MV-4-11 (cell line): ENCODE measurements at places on chromosomes 16 and 17.

DNA sequence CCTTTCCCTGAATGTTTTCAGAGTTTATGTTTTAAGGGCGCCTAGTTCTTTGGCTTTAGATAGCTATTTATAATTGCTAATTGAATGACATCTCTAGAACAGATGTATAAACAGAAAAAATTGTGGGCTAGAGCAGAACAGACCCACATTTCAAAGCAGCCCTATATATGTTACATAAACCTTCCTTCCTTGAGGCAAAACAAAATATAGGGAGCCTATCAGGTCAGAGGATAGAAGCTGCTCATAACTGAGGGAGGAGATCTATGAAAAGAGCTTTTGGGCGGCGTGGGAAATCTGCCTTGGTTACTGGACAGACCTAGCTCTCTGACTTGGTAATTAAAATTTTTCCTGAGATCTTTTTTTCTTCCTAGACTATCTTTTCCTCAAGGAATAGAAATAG, 68.4 kb downstream of the SPAG9 start:
- no peak for DNase-seq

- no peak for DNase-seq
These were observed 1.3 kb downstream of the ZNF652 start for GRCh38 chr17:49360796-49361128.

DNA sequence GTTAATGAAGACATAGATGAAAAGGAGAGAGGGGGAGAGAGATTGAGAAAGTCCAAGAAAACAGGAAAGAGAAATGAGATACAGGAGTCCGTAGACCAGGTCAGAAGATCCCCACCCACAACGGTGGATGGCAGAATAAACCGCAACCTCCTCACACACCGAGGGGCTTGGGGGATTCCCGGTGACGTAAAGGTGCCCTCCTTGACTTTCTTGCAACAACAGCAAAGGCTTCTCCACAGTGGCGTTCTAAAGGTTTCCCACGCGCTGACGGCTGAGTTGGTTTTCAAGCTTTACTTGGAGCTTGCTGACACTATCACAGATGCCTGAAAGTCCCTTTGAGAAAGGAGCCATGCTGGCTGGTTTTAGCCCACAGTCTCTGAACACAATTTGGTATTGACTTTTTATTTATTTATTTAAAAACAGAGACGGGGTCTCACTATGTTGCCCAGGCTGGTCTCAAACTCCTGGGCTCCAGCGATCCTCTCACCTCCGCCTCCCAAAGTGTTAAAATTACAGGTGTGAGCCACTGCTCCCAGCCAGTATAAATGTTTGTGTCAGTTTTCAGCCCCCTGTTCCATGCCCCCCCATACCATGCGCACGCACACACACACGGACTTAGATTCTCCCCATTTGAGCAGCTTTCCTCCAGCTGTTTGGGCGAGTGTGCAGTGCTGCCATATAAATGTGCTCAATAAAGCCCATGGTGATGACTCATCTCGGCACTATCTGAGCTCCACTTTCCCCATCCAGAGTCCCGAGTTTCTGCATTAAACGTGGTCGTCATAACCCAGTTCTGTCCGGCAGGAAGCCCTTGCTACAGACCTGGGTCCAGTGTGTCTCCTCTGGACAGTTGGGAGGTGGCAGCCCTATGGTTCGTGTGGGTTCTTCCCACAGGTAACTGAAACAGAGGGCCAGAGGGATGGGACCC, 33.0 kb upstream of the SEC14L1 start:
- peak; percentile 4 for DNase-seq

- no peak for DNase-seq
These were observed 123.0 kb downstream of the C16orf95 start for GRCh38 chr16:87194172-87194571.

DNA sequence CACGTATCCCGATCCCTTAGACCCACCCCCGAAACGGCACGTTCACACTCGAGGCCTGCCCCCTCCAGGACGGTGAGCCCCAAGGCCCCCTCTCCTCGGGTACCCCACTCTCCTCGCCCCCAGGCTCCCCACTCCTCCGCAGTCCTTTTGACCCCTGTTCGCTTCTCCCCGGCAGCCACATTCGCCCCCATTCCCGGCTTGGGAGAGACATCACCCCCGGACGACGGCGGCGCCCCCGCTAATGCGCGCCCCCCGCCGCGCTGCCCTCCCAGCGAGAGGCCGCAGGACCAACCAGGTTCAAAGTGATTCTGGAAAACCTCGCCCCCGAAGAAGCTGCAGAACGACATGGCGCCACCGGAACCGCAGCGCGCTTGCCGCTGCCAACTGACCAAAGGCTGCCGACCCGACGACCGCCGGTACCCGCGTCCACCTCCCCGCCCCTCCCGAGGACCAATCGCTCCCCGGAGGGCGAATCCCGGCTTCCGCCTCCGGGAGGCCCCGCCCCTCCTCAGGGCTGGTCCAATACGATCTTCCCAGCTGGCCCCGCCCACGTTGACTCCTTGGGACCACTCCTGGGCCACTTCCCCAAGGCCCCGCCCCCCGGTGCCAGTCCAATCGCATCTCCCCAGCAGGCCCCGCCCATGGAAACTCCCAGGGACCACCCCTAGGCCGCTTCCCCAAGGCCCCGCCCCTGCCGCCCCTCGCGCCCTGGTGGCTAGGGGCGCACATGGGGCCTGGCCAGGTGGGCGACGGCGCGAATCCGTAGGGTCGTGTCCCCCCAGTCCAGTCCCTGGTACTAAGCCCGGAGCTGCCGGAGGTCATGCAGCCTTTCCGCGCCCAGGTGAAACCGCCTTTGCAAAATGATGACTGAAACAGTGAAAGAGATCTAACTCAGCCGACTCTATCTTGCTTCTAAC, at the start of gene MSRB1:
TSS of gene MSRB1 (minus strand) at position 390 of the 917 bp plus-strand sequence. CDS start at position 347, 43 bp downstream.
- DNase-seq = peak; percentile 98

DNA sequence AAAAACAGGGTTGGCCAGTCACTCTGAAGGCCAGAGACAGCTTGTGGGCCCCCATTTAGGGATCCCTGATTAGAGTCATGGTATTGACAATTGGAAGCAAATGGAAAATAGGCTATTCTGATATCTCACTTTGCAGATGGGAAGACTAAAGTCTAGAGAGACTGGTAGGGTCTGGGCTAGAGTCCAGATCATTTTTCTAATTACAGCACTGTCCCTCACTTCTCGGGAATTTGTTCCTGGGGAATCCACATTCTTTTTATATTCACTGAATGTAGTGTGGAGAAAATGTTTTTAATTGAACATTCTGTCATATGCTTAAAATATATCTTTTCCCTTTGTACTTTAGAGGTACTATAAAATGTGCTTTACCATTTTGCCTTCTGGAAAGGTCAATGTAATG, 1.1 kb downstream of the KATNIP start:
- DNase-seq = no peak

GRCh38 chr17:34474706-34475105, 104.7 kb upstream of the TMEM132E start:
- DNase-seq = no peak

- no peak for DNase-seq
These were observed 4.5 kb upstream of the PRDM7 start for GRCh38 chr16:90081606-90081970.

DNA sequence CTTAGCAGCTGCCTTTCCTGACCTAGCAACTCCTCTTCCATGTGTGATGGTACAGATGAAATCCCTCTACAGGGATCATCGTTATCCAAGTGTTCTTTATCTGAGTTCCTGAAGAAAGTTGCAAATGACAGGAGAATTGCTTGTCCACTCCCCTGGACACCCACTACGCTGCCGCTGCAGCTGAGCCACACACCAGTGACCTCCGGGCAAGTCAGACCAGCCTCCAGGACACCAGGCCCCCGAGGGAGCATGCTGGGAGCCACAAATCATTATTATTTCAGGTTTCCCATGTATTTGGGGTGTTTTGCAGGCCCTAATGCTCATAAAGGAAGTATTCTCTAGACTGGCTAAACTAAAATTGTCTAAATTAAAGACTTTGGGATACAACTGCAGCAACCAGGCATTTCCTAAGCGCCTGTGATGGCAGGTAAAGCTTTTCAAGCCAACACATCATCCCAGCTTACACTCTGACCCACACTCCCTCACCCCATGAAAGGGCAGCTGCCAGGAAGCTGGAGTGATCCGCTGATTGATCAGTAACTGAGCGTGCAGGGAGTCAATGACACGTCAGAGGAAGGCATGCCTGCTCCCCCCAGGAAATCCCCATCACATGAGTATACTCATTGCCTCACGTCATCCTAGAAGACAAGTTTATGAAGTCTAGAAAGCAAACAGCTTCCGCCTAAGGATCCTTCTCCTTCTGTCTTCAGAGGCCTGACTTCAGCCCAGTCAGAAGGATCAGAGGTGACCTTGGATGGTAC, 14.4 kb downstream of the FA2H start:
- no peak for DNase-seq

GRCh38 chr17:47735139-47735464, 2.1 kb downstream of the TBX21 start:
- no peak for DNase-seq

- DNase-seq = no peak
These were observed 1.5 kb downstream of the ESRP2 start for GRCh38 chr16:68234188-68235107.

DNA sequence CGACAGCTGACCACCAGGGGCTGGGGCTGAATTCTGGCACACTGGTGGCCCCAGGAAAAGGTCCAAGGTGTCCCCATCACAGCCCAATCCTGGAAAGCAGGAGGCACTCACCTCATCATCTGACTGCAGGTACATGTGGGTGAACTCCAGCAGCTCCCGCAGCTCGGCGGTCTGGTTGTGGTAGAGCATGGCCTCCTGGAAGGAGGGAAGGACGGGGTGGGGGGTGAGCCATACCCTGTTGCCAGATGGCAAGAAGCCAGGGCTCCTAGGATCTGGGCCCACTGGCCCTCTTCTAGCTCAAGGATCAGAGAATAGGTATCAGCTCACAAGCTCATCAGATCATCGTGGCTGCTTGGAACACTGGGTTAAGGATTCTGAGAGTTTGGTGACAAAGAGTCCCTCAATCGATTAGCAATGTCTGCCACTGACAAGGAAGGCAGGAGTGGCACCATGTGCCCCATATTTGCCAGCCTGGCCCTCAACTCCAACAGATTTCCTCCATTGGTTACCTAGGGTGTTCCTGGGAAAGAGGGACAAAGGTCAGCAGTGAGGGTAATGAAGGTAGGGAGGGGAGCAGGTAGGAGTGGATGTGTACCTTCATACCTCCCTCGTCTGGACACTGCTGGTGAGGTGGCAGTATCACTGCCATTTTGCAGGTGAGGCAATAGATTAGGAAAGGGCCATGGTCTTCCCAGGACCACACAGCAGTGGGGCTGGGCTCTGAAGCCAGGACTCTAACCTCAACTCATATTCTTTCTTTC, 4.9 kb downstream of the P3H4 start:
- DNase-seq = no peak

DNA sequence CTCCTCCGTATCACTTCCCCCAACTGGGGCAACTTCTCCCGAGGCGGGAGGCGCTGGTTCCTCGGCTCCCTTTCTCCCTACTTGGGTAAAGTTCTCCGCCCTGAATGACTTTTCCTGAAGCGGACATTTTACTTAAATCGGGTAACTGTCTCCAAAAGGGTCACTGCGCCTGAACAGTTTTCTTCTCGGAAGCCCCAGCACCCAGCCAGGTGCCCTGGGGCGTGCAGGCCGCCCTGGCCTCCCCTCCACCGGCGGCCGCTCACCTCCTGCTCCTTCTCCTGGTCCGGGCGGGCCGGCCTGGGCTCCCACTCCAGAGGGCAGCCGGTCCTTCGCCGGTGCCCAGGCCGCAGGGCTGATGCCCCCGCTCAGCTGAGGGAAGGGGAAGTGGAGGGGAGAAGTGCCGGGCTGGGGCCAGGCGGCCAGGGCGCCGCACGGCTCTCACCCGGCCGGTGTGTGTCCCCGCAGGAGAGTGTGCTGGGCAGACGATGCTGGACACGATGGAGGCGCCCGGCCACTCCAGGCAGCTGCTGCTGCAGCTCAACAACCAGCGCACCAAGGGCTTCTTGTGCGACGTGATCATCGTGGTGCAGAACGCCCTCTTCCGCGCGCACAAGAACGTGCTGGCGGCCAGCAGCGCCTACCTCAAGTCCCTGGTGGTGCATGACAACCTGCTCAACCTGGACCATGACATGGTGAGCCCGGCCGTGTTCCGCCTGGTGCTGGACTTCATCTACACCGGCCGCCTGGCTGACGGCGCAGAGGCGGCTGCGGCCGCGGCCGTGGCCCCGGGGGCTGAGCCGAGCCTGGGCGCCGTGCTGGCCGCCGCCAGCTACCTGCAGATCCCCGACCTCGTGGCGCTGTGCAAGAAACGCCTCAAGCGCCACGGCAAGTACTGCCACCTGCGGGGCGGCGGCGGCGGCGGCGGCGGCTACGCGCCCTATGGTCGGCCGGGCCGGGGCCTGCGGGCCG, 1.6 kb downstream of the HIC1 start:
- peak; percentile 20 for DNase-seq

DNA sequence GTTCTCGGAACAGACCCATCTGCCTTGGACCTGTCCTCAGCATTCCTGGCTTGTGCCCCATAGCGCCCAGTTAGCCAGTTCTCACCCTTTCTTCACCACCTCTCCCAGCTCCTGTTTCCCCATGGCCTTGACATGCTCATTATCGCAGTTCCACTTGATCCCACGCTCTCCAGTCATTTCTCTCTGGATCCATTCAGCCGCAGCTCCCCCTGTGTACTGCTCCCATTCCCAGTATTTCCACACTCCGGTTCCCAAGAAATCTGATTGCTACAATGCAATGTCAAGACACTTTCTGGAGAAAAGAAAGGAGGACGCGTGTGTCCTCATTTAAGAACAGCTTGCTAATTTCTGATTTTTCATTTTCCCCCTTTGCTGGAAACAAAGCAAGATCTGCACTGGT, 55.4 kb downstream of the TMEM186 start:
- DNase-seq = no peak

GRCh38 chr16:89350701-89351380, 133.3 kb downstream of the ZNF778 start:
- no peak for DNase-seq

DNA sequence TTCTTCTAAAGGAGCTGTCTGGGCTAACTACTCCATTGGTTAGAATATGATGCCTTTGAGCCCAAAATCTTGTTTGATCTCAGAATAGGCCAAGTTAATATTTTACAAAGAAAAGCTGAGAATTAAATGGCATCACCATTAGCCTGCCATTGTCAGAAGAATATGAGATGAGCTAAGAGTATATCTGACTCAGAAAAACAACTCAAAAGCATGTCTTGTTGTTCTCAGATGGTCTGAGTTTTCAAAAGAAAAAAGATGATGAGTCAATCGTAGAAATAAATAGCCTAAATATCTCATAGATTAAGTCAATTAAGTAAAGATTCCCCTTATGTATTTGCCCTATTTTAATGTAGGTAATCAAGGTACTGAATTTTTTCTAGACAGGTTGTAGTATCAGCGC, 197.1 kb upstream of the TBX2 start:
- no peak for DNase-seq
